GM10248 (cell line): ENCODE measurements at places on chromosomes 4 and X.

GRCh38 chrX:109187473-109188168, 294.3 kb downstream of the GUCY2F start:
- no peak for DNase-seq

GRCh38 chr4:173013232-173013930, 155.2 kb upstream of the GALNT7 start:
- DNase-seq, result peak; percentile 57

- no peak for DNase-seq
These were observed 443.1 kb downstream of the HNRNPD start for GRCh38 chr4:81930506-81931238.

GRCh38 chrX:47194194-47194787, 662 bp downstream of the UBA1 start:
- DNase-seq, result no peak

DNA sequence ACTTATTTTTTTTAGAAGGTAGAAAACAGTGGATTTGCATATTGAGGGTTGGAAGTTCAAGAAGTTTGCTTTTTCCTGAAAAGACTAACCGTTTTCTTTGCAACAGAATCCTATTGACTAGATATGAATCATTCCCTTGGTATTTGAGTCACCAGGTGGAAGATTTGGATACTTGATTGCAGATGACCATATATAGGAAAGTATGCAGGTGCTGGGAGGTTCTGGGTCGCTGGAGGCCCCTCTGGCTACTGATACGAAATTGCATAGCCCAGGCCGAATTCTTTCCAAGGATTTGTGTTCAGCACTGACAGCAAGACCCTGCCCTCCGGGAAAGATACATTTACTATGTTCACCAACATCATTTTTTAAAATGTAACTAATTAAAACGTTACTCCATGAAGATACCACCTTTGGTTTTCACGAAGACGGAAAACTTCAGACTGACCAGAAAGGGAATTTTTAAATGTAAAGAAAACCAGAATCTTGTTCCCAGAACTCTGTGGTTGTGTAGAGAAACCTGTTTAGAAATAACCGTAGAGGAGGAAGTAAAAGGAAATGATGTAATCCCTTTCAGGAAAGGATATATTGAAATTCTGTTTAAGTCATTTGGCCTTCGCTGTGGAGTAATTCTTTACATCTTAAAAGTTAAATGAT, 946 bp downstream of the ANXA3 start:
- DNase-seq, result no peak

DNA sequence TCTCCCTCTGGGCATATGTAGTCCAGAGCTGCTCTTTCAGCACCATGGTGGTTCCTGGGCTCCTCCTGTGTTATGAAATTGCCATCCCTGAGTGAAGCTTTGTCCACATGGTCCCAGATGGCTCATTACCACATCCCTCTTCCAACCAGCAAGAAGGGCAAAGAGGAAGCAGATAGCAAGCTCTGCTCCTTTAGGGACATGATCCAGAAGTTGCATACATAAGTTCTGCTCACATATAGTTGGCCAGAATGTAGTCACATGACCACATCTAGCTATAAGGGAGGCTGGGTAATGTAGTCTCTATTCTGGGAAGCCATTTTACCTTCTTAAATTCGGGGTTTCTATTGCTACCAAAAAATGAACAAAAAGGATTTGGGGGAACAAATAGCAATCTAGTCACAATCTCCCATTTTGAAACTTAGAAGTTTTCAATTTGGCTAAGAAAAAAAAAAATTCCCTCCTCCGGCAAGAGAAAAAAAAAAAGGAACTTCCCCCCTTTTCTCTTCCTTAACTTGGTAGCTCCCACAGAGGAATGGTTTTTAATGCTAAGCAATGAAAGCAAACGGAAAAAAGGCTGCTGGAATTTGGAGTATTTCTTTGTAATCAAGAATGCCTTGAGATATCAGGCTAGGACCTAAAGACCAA, 88.2 kb upstream of the USP9X start:
- no peak for DNase-seq

GRCh38 chr4:72568959-72569718, at the start of gene ADAMTS3:
Gene ADAMTS3 (minus strand): TSS chr4:72569221. CDS start chr4:72568762, 459 bp downstream.
- peak; percentile 22 for DNase-seq

DNA sequence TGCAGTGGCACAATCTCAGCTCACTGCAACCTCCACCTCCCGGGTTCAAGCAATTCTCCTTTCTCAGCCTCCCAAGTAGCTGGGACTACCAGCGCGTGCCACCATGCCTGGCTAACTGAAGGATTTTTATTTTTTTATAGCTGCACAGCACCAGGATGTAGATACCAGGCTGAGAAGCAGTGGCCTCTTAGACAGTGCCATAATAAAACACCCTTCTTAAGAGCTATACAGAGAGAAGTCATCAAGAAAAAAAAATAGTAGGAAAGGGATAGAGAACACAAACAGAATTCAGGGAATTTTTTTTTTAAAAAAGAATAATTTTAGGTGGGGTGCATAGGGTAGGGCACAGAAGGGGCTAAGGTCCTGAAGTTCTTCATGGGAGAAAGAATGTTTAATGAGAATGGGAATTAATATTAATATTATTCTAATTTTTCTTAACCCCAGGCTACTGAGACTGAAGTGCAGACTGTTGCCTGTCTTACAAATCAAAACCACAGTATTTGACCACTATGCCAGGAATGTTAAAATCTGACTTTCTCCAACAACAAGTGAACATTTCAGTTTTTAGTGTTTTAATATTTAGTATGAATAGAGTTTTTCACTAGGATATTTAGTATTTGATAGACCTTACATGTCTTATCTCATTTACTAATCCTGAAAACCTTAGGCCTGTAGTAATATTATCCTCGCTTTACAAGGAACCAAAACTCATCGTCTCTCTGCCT, 146.7 kb downstream of the KCNIP4 start:
- no peak for DNase-seq
